ENCODE measurements at places on chromosomes 1 and 21.
A peak's percentile ranks its signal among the peaks of the same experiment; 100 is the strongest.

DNA sequence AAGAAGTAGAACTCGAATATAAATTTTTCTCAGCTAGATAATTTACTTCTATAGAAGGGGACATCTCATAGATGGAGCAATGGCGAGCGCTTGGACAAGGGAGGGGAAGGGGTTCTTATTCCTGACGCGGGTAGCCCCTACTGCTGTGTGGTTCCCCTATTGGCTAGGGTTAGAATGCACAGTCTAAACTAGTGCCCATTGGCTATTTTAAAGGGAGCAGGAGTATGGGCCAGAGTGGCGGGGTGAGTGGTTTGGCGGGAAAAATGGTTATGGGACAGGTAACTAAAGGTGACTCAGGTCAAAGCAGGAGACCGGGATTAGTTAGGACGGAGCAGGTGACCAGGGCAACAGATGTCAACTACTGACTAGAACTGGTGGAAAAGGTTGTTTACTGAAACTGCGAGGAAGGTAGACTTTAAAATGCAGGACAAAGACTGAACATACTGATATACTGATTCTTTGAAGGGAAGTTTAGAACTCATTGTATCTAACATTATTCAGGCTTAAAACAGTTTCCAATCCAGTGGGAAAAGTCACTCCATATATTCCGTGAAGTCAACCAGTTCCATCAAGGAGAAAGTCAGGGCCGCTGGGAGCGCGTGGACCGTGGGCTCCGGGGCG lies 940 bp upstream of the ATAD3A start:
- no peak for DNase-seq

DNA sequence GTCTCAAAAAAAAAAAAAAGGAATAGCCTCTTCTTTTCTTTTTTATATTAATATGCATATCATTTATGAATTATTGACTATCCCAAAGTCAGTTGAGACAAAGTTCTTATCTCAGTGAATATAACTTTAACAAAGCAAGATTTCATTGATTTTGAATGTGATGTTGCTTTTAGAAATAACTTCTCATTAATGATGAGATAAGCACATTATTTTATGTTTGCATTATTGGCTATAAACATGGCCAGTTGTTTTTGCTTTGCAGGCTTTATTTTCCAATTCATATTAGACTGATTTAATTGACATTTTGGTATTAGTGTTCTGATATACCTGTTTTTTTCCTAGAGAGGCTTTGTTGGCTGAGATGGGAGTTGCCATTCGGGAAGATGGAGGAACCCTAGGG lies 81.3 kb downstream of the KIF1B start:
- DNase-seq, result no peak

- DNase-seq, result no peak
These were observed 65.7 kb downstream of the LRRC8C start for GRCh38 chr1:89698624-89699023.

DNA sequence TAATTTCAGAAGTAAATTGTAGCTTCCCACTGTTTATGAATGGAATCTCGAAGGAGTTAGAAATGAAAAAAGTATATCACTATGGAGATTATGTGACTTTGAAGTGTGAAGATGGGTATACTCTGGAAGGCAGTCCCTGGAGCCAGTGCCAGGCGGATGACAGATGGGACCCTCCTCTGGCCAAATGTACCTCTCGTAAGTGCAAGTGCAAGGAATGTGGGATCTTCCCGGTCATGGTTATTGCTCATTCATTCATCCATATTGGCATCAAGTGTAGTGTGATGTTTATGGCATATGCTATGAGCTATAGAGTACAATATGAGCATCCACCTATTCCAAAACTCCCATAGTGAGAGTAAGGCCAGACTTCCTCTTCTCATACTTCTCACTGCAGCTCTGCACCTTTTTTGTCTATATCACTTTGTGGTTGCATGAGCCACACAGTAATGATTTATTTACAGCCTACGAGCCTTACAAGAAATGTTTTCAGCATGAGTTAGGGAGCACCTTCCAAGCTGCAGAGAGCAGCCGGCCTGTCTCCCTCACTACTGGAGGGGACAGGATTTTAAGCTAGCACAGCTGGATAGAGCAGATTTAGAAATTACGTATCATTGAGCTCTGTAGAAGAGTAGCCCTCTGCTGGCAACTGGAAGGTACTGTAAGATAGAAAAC lies 24.9 kb upstream of the CR1L start:
- peak; percentile 35 for DNase-seq

DNA sequence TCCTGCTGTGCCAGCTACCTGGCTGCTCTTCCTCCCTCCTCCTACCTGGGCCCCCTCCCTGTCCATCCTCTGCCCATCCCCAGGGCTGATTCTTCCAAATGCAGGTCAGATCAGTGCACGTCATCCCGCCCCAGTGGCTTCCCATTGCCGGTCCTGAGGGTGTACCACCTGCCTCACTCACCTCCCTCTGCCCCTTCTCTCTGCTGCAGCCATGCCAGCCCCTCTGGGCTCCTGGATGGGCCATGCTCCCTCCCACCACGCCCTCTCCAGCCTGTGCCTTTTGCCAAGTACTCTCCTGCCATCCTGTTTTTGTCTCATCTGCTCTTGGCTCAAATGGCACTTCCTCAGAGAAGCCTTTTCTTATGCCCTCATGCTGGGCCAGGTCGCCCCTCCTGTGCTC lies 95.8 kb downstream of the ARHGEF10L start:
- DNase-seq, result no peak

DNA sequence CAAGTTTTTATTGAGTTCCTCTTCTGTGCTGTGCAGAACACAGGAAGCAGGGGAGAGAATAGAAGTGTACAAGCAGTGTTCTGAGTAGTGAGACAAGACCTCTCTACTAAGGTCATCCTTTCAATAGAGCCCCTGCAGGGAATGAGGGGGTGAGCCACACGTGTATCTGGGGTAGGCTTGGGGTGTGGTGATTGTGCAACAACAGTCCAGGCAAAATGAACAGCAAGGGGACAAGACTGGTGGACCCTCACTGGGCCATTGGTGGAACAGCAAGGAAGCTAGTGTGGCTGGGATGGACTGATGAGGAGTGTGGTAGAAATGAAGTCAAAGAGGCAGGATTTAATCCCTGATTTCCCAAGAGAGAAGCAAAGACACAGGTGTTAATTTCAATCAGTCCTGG lies 8.2 kb upstream of the BMP8A start:
- DNase-seq, result no peak

GRCh38 chr21:39251326-39251725 lies 62.1 kb downstream of the BRWD1 start:
- no peak for DNase-seq

GRCh38 chr1:203086992-203087763 lies 1.4 kb upstream of the MYOG start:
- no peak for DNase-seq

GRCh38 chr21:45266518-45267389 lies 20.9 kb downstream of the POFUT2 start:
- no peak for DNase-seq

GRCh38 chr1:3777647-3778589 lies 5.4 kb downstream of the SMIM1 start:
- DNase-seq, result no peak

DNA sequence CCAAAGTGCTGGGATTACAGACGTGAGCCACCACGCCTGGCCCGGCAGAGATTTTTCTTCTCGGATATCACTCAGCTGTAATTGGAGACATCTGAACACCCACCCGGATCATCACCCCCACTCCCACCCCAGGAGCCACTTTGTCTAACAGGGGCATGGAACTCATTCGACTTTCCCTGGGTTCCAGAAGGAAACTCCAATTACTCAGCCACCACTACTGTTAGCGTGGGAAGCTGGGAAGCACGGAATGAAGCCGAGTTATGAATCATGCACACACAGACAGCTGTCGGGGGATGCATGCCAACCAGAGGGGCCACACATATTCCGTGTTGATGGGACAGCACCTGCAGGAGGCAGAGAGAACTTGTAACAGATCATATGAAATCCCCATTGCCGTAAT lies 85.2 kb downstream of the HLCS start:
- no peak for DNase-seq

- DNase-seq, result no peak
These were observed 119.1 kb upstream of the ADAR start for GRCh38 chr1:154726896-154727753.

- DNase-seq, result peak; percentile 26
These were observed 46.7 kb upstream of the PCBP3 start for GRCh38 chr21:45596704-45597318.

DNA sequence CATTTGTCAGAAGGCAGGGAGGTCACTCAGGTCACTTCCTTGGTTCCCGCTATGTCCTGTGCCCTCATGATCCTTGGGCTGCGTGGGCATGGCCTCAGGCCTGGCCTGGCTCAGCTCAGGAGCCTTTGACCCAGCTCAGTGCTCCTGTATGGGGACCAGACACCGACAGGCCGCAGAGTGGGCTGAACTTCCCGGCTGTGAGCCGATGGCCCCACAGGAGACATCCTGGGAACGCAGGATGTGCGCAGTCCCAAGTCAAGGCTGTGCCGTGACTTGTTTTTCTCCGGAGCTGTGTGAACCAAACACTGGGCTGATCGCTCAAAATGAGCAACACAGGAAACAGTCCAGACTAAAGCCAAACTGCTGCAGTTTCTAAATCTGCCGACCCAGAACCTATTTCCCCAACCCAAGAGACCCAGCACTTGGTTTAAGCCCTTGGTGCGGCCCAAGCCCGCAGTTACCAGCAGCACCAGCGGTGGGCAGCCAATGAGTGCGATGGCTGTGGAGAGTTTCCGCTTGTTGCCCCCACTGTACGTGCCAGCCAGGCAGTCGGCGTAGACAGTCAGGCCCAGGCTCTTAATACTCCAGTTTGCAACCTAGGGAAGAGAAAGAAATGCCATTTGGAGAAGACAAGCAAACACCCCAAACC lies 92.3 kb upstream of the GCLM start:
- DNase-seq, result no peak

- DNase-seq, result peak; percentile 85
These were observed 47.1 kb downstream of the MYSM1 start for GRCh38 chr1:58652651-58653184.

DNA sequence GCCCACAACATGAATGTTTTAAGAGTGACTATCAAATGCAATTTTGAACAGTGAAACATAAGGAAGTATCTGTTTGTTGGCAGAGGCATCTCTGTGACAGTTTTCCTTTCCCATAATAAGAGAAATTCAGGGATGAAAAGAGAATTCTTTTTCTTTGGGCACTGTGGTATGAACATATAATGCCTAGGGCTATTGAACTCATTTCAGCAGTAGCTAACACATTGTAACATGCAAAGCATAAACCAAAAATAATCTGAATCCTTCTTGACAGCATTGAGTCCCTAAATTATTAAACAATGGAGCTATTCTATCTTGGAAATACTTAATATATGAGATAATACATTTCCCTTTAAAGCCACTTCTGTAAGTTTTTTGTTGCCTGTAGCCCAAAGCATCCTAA lies 633.0 kb upstream of the B3GALT2 start:
- no peak for DNase-seq

GRCh38 chr1:79785561-79785960 lies 779.0 kb upstream of the ADGRL4 start:
- no peak for DNase-seq

GRCh38 chr1:24364975-24365678 lies 46.0 kb downstream of the GRHL3 start:
- DNase-seq, result peak; percentile 30

- no peak for DNase-seq
These were observed 4.5 kb downstream of the SDCCAG8 start for GRCh38 chr1:243260221-243260880.

- DNase-seq, result no peak
These were observed 281.8 kb downstream of the VAV3 start for GRCh38 chr1:107683191-107683657.

- DNase-seq, result no peak
These were observed 10.8 kb downstream of the SLC45A3 start for GRCh38 chr1:205669341-205670149.

DNA sequence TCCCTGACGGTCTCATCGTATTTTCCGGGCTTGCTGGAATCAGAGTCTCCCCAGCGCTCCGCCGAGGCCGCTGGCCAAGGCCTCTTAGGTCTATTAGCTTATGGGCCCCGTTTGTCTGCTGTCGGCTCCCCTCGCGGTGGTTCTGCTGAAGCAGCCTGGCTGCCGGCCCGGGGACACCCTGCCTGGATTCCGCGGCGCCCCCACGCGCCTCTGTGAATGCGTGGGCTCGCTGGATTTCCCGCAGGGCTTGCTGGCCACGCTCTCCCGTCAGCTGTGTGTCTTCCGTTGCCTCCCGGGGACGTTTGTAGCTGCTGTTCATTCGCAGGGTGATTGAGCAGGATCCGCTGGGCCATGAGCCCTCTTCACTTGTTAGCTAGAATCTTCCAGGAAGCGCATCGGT lies 8.4 kb downstream of the LRRC3 start:
- no peak for DNase-seq

DNA sequence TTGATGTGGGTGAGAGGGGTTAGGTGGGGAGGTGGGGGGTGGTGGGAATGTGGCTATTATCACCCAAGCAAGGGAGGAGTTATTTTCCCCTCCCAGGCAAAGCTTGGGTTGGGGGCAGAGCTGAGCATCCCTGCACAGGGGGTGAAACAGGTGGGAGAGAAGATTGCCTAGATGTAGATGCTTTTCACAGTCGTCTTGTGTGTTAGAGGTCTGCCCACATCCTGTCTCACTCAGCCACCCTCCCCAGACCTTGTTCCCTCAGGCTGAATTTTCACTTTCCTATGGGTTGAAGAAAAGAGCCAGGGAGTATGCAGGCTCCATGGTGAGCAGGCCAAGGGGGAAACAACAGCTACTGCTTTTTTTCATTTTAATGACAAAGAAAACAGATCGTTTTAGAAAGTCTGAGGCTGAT lies 223.5 kb downstream of the KIF26B start:
- DNase-seq, result no peak

DNA sequence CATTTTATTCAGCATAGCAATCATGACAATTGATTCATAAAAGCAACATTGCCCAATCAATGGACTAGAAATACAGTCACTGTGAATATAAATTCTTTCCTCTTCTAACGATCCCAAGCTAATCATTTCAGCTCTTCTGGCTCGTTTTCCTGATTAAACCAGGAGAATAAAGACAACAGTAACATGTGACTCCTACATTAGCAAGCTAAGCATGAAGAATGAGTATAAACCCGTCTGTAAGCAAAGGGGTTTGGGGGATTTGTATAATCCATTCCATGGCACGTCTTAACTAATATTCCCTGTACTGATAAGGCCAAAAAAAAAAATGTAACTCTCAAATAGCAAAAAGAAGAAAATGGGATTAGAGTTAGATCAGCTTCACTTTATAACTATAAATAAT lies 21.6 kb downstream of the IRF2BP2 start:
- no peak for DNase-seq

Data from NCI-H1694 (cell line).